Osteoblast (primary cell): ENCODE measurements at places on chromosomes 4 and X. TPM values are rescaled to one million over a fixed set of nuclear protein-coding genes. Genes with fewer than 3 reads are reported as not detected.

DNA sequence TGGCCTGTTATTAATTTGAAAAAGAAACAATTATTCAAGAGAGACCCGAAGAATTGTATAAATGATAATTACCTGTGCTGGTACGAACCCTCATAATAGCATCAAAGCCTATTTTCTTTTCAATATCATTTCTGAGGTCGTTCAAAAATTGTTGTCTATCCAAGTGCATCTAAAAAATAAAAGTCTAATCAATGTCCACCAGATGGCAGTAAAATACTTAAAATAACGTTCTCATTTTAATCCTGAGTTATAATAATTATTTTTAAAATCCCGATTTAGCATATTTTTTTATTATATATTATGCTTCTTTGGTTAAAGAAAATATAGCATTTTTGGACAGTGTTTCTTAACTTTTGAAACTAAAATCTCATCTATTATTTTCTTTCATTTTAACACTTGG, 55.7 kb downstream of the METTL14 start:
- H3K36me3 ChIP-seq: peaks cover 94% of the 10 kb centered on the region
- H3K27me3 ChIP-seq: no peaks in the 10 kb centered on the region
- DNase-seq: no peak
- peaks cover 20% of the 10 kb centered on the region for H3K4me1 ChIP-seq
- no peak overlapping the region for H3K4me3 ChIP-seq

DNA sequence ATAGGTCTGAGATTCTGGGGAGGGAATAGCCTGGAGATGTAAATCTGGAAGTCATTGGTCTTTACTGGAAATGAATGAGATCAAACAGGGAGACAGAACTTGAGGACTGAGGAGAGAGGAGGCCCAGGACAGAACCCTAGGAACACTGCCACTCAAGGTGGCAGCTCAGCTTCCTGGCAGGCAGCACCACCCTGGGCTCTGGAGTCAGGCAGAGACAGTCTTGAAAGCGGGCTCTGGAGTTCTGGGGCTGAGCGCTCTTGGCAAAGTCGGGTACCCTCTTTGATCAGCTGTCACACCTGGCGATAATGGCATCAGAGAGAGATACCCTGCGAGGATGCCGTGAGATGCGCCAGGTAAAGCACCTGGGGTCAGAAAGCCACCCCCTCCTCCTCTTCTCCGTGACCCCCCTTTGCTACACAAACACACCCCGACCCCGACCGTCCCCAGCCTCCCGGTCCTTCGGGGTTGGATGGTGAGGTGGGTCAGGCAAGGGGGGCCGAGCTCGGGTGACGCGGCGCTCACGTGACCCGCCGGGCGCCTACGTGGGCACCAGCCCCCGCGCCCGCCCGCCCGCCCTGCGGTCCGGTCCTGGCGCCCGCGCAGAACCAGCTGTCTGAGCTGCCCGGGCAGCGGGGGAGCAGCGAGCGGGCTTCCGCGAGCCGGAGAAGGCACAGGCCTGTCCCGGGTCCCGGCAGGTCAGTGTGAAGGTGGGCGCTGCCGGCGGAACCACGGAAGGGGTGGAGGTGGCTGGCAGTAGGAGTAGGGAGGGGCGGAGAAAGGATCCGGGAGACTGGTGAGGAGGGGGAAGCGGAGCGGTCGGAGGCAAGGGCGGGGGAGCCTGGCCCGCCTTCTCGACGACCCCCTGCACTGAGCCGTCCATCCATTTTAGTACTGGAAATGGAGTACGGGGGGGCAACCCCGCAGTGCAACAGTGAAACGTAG, at the start of gene TCEAL3:
TSS of gene TCEAL3 (plus strand) at position 600 of the 942 bp plus-strand sequence. CDS start 1,102 bp downstream, outside the sequence.
- H3K27ac ChIP-seq: peak within 1 kb of the TSS; percentile 76
- peaks cover 8% of the 10 kb centered on the region for H3K27me3 ChIP-seq
- peak; percentile 76 for DNase-seq
- H3K4me1 ChIP-seq: no peaks in the 10 kb centered on the region

DNA sequence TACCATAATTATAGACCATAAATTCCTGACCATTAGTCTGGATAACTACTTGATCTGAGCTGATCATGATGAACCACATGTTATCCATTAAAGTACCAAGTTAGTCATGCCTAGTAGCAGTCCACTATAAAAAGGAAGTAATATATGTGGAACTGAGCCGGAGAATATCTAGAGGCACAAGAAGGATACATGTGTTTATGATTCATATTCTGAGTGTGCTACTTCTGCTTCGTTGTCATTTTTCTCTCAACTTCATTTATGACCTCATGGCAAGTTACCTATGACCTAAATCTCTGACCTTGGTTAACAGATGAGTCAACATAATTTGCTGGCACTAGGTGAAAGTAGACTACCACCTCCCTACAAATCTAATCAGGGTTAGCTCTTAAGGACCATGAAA, 56.5 kb upstream of the ANKRD17 start:
- peaks cover 4% of the 10 kb centered on the region for H3K4me1 ChIP-seq
- no peak overlapping the region for H3K27ac ChIP-seq
- H3K36me3 ChIP-seq: no peaks in the 10 kb centered on the region

- peak; percentile 68 for DNase-seq
- peaks cover 11% of the 10 kb centered on the region for H3K36me3 ChIP-seq
- peaks cover 11% of the 10 kb centered on the region for H3K4me1 ChIP-seq
- H3K27me3 ChIP-seq: peaks cover 6% of the 10 kb centered on the region
These were observed 408 bp downstream of the TMEM33 start for GRCh38 chr4:41935652-41936021.

DNA sequence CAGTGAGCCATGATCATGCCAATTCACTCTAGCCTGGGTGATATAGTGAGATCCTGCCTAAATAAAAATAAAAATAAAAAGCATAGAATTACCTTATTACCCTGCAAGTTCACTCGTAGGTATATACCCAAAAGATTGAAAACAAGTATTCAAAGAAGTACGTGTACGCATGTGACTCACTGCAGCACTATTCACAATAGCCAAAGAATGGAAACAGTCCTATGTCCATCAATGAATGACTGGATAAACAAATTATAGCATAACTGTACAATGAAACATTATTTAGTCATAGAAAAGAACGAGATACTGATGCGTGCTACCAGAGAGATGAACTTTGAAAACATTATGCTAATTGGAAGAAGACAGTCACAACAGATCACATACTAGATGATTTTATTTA, 204.6 kb upstream of the DIAPH2 start:
- no peaks in the 10 kb centered on the region for H3K27me3 ChIP-seq

DNA sequence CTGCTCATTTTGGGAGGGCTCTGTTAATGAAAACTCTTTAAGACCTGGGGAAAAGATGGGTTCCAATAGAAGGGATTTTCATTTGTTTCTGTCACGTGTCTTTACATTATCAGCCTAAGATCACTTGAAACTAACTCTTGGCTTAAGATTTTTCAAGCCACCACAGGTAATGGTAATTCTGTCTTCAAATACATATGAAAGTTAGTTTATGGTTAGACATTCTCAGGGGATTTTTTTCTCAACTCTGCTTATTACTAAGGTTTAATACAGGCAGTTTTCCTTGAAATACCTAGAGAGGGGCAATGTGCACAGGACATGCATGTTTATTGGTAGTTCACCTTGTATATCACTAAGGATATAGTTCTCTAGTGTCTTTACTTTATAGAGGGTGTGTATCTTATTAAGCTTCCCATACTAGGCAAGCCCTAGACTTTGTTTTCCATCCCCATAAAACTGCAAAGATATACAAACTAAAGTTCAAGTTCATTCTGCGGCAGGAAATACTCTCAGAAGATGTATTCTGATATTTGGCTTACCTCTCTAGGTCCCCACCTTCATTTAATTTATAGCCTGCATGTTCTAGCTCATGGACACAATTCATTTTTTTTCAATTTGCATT, 38.2 kb upstream of the MYOZ2 start:
- H3K4me1 ChIP-seq: peaks cover 11% of the 10 kb centered on the region
- DNase-seq: no peak
- H3K27ac ChIP-seq: no peak overlapping the region
- no peak overlapping the region for H3K4me3 ChIP-seq
- H3K27me3 ChIP-seq: no peaks in the 10 kb centered on the region
- H3K36me3 ChIP-seq: no peaks in the 10 kb centered on the region

GPC3 gene
- not detected in 2 replicates for total RNA-seq
